GM13976 (cell line): ENCODE measurements at places on chromosomes 2 and 18.

DNA sequence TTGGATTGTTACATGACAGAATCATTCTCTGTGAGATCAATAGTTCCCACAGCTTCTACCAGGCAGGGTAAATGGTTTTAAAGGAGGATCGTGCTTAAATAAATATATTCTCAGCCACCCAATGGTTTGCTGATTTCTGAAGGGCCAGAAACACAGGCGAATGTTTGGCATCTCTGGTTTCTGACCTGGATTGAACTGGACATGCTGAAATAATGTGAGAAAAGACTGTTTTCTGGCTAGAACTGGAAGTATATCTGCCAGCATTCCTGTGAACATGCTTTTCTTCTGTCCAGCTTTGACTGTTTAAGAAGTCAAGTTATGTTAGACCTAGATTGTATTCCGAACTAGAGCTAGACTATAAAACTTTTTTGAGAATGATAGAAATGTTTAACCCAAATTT, 77.1 kb upstream of the COL3A1 start:
- no peak for DNase-seq

- DNase-seq, result no peak
Observed at GRCh38 chr2:37230581-37230980, 815 bp downstream of the CEBPZ start.

GRCh38 chr2:234771980-234772732, 179.7 kb upstream of the SH3BP4 start:
- no peak for DNase-seq

DNA sequence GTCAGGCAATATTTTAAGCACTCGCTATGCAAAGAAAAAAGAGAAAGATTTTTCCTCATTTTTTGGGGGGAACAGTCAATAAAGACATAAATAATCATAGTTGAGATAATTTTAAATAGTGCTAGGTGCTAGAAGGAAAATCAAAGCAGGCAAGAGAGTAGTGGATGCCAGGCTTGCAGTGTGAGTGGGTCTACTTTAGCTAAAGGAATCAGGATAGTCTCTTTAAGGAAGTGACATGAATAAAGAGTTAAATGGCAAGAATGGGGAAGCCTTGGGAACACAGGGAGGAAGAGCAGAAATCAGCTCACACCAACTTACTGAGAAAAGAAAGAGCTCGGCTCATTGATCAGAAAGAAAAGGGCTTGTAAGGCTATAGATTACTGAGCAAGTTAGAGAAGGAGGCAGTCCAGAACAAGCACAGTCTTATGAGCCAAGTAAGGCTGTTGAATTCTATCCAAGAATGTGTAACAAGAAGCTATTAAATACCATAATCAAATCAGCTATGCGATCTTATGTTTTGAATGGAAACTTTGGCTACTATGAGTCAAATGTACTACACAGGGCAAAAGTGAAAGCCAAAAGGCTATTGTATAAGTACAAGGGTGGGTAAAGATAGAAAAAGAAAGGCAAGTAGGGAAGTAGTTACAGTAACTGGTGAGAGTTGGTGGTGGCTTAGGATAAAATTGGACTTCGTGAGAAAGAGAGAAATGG, 833.8 kb upstream of the PIK3C3 start:
- DNase-seq, result no peak

GRCh38 chr2:5394223-5394622, 298.0 kb upstream of the SOX11 start:
- no peak for DNase-seq

DNA sequence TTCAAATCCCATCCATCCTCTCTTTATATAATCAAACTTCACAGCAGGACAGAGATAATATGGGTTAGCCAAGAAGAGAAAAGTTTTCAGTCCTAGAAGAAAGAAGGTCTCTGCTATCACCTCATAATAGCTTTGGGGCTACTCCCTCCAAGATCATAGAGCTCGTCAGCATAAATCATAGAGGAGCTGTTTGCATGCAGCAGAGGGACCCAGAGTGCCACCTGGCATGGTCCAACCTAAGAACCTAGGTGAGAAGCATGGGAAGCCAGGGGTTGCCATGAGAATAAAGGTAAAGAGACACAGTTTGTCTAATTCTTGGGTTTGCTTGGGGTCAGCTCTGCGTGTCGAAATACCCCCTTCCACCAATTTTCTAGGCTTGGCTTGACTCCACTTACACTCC, 87.1 kb upstream of the CYP1B1 start:
- no peak for DNase-seq

DNA sequence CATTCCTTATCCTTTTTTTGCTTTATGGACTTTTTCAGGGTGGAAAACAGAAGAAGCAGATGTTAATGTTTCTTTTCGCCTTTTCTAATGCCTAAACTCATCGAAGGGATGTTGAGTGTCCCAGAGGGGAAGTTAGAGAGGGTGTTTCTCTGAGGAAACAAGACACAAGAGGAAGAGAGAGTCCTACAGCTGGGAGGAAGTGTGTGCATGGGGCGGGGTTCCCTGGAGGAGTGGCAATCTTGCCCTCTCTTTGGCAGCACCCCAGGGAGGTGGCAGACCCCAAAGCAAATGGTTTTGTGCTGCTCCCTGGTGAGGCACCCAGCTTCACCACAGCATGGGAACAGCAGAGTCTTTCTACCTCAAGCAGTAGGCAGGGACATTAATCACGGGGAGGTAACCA, 377.6 kb downstream of the RND3 start:
- no peak for DNase-seq

DNA sequence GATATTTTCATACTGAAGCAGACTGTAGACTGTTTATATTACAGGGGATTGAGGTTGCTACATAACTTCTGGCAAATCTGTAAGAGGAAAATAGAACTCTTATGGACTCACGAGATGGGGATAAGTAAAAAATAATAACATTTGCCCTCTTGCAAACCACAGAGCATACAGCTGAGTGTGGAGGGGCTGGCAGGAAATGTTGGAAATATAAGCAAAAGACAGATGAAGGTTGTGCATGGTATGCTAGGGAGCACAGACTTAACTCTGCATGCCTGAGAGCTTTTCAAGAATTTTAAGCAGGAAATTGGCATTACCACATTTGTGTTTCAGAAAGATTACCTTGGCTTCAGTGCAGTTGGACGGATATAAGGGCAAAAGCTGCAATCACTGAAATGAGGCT, 411.1 kb downstream of the RAD51AP2 start:
- no peak for DNase-seq

- no peak for DNase-seq
Observed at GRCh38 chr2:182895169-182895568, 28.7 kb upstream of the FRZB start.

DNA sequence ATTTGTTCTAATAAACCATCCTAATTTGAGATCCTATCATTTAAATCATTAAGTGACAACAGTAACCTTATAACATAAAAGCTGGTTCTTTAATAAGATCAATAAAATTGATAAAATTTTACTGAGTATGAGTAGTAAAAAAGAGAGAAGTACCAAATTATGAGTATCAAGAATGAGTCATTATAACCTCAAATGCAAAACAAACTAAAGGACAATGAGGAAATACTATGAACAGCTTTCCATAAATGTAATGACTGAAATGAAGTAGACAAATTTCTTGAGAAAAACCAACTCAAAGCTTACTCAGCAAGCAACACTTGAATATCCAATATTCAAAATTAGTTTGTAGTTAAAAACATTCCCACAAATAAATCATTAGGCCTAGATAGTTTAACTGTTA, 433.0 kb downstream of the ZEB2 start:
- DNase-seq, result no peak

GRCh38 chr2:50840341-50841124, 191.4 kb downstream of the NRXN1 start:
- DNase-seq, result no peak

- no peak for DNase-seq
Observed at GRCh38 chr18:8299054-8299980, 309.9 kb upstream of the RAB12 start.

DNA sequence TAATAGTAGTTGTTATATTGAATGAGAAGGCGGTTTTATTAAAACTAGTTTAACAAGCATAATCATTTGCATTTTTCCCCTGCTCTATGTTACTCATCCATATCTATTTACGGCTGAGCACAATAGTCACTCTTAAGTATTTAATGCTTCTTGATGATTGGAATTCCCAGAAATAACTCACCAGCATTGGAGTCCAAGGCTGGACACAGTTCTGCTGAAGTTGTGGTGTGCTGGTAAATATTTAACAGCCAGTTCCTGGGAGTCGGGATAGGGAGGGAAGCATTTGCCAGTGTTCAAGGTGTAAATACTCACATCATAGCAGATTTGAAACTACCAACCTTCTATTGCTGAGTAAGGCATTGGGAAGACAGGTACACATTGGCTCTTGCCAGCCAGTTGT, 315.1 kb downstream of the MTX2 start:
- DNase-seq, result no peak

DNA sequence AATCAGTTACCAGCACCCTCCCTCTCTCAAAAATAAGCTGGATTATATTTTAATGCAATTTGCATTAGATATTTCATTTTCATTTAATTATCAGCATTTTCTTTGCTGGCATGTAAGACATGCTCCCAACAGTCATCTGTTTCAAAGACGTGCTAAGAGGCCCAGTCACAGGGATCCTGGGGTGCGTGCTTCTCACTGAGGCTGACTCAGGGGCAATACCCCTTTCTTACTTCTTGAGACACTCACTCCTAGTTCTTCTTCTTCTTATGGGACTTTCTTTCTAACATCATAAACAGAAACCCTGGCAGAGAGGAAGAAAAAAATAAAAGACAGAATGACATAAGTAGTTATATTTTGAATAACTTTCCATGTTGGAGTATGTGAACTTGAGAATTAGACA, 372.1 kb upstream of the MEX3C start:
- DNase-seq, result no peak

DNA sequence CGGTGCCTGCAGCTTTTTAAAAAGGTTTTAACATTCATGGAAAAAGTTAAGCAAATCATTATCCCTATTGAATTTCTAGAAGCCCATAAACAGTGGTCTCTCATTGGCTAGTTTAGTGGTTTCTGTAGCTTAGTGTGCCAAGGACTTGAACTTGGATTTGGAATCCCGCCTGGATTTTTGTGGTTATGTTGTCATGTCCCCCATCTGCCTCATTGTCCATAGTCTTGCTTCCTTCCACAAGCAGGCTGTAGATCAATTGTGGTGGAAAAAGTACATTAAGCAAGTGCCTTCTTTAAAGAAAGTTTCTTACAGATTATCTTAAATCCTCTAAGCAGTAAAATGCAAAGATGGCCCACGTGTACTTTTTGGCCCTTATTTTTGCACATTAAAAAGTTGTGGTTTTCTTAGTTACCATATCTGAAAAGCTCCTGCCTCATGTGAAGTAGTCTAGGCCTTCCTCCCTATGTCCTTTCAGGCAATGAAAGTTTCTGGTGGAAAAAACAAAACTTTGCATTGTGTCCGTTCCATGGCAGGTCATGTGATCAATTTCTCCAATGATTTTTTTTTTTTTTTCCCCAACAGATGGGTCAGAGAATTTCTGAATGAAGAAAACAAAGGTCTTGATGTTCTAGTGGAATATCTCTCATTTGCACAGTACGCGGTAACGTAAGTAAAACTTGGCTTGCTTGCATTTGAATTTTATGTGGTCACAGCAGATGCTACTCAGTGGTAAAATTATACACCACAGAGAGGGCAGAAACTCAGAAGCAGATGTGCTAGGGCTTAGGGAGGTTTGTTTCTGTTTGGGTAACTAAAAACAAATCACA, 158.9 kb downstream of the PRPF40A start:
- no peak for DNase-seq

DNA sequence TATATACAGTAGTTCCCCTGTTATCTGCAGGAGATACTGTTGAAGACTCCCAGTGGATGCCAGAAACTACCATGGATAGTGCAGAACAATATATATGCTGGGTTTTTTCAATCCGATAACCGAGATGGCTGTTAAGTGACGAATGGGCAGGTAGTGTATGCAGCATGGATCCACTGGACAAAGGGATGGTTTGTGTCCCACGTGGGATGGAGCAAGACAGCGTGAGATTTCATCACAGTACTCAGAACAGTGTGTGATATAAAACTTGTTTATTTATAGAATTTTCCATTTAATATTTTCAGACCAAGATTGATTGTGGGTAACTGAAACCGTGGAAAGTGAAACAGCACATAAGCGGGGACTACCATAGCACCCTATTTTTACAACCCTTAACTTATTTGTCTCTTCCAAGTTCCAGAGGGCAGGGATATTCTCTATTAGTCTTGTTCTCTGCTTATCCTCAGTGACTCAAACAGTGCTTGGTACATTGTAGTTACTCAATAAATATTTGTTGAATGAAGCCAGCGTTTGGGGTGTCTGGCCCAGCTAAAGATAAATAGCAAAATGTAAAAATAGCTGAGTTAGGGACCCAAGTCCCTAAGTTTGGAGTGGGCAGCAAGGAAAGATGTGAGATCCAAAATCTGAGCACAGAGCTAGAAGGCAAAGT, 50.0 kb downstream of the RHBDD1 start:
- no peak for DNase-seq

DNA sequence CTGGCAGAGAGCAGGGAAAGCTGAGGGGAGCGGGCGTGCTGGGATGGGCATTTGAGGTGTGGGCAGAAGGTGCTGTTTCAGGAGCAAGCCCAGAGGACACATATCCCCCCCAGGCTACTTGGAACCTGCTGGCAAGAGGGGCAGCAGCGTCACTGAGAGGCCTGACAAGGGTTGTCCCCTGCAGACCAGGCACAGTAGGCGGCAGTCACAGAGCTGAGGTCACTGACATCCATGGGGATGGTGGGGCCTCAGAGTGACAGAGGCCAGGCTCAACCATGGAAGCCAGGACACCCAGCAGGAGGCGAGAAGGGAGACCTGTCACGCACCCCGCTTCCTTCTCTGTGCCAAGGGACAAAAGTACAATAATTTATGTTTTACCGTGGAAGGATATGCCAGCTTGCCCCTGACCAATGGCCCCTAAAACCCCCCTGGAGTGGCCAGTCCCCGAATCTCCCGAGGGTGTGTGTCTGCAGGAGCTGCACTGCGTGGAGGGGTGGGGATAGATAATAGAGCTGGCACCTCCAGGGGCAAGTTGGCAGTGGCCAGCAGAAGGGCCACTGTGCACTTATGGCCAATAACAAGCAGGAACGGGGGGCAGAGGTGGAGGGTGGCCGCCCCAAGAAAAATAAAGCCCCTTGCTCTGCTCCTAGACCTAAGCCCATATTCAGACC, 86.3 kb upstream of the SLC66A3 start:
- DNase-seq, result no peak

GRCh38 chr2:236656166-236656565, 86.5 kb downstream of the ACKR3 start:
- no peak for DNase-seq

DNA sequence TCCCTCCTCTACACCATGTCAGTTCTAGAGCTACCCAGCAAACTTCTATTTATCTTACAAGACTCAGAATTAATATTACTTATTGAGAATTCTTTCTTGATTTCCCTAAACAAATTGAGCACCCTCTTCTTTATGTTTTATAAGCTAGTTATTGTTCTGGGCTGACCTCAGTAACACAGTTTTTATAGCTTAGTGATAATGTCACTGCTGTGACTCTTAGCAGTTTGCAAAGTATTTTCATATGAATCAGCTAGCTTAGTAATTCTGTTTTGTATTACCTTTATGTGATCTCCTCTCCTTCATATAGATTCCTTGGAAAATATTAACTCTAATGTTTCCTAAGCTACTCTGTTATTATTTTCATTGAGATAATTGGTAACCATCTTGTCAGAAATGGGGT, 114.9 kb downstream of the PMS1 start:
- no peak for DNase-seq

GRCh38 chr2:202690321-202690900, 55.6 kb downstream of the FAM117B start:
- no peak for DNase-seq

GRCh38 chr2:80288576-80288975, 16.0 kb downstream of the LRRTM1 start:
- no peak for DNase-seq
